ENCODE measurements at places on chromosomes 2 and 18.

GRCh38 chr2:128594651-128594910, 275.9 kb upstream of the HS6ST1 start:
- DNase-seq, result no peak

GRCh38 chr2:137960223-137960622, 4.0 kb upstream of the HNMT start:
- DNase-seq, result no peak

DNA sequence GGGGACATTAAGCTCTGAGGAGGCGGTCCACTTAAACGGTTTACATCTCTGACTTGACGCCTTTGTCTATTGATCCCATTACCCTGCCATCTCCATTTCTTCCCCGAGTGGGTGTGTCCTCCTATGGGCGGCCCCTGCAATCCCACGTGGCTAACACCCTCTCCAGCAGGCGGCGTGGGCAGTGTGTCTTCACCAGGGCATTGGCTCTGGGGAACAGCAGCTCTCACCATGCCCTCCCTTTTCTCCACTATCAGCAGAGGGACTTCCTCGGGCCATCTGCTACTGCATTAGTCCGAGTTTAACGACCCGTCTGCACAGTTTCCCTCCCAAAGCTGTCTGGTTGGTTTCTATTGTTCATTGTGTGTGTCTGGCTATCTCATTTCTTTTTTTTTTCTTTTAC, 511.9 kb upstream of the NRP2 start:
- no peak for DNase-seq

DNA sequence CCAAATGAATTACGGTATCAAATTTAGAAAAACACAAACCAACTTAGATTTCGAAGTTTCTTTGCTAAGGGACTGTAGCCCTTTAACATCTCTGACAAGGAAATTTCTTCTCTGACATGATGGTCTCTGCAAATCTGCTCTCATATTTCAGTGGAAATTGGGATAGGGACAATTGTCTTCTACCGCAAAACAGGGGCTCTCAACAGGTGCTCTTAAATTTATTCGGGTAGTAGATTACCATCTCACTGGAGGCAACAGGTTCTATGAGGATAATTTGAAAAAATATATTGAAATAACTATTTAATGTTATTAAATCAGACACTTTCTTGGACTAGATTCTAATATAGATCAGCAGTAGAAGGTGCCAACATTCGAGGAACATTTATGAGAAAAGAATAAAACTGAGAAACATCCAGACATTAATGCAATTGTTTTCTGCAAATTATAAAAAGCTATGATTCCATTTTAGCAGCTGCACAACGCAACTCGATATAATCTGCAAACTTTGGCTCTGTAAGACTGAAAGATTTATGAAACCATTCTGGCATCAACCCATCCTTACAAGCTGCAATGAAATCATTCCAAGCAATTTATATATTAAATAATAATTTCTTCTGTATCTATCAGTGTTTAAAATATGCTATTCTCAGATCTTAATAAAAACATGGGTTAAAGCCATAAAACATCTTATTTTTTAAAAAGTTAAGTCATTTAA, 10.0 kb upstream of the BCL2 start:
- DNase-seq, result no peak

- no peak for DNase-seq
Observed at GRCh38 chr18:61582202-61582710, 249.0 kb downstream of the CDH20 start.

GRCh38 chr2:59680863-59681262, 872.6 kb downstream of the BCL11A start:
- DNase-seq, result no peak

DNA sequence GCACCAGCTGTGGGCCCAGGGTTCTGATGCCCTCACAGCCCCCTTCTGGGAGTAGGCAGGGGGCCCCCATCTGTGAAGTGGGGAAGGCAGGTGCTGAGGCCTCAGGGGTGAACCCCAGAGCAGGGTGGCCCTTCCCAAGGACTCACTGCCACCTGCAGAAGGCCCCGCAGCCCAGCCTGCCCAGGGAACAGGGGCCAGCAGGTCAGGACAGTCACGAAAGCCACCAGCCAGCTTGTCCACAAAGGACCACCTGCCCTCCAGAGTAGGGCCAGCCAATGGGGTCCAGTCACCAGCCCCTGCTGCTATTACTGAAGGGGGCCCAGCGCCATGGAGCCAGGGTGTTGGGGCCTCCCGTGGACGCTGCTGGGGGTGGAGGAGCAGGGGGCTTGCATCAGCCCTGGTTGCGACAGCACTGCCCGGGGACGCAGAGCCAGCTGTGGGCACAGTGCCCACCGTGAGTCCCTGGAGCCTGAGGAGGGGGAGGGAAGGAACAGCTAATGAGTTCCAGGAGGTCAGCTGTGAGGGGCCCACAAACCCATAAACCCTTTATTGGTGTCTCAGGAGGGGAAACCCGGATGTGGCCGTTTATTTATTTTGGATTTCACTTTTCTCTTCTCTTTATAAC, 11.5 kb upstream of the SNED1 start:
- DNase-seq, result no peak

- DNase-seq, result no peak
Observed at GRCh38 chr2:235827585-235827992, 333.7 kb downstream of the AGAP1 start.

DNA sequence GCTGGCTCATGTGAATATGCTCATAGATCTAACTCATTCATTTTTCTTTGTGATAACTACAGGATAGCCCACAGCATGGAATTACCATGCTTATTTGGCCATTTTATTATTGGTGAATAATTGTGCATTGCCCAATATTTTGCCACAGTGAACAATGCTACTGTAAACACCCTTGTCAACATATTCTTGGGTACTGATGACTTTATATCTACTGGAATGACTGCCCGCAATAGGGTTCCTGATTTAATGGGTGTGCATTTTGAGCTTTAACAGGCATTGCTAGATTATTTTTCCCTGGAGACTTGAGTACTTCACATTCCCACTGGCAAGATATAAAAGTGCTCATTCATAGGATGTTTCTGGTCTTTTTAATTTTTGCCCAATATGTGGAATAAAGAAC, 42.7 kb upstream of the EVA1A start:
- no peak for DNase-seq

GRCh38 chr18:46596119-46596518, 60.9 kb downstream of the LOXHD1 start:
- no peak for DNase-seq

- no peak for DNase-seq
Observed at GRCh38 chr2:196217116-196217515, 45.7 kb upstream of the STK17B start.

DNA sequence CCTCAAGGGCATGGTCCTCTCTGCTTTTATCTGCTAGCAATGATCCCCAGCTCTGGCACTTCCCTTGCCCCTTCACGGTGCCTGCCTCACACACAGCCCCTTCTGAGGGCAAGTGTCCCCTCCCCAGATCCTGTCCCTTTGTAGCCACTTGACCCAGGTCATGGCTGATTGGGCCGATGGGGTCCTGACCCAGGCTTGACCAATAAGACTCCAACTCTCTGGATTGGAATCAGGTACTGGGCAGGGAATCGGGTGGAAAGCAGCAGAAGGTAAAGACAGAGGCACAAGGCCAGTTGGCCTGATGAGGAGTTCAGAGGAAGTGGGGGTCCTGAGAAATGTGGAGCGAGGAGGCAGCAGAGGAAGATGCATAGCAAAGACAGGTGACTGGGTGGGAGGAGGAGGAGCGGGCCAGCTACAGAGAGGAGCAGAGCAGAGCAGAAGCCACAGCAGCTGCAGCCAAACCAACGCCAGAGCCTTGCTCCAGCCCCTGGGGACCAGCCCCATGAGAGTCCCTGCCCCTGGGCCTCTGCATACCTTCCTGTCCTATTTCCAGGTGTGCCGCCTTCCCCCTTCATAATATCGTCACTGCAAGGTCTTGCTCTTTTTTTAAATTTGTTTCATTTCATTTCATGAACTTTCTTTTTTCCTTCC, 39.1 kb downstream of the CAPN13 start:
- no peak for DNase-seq

DNA sequence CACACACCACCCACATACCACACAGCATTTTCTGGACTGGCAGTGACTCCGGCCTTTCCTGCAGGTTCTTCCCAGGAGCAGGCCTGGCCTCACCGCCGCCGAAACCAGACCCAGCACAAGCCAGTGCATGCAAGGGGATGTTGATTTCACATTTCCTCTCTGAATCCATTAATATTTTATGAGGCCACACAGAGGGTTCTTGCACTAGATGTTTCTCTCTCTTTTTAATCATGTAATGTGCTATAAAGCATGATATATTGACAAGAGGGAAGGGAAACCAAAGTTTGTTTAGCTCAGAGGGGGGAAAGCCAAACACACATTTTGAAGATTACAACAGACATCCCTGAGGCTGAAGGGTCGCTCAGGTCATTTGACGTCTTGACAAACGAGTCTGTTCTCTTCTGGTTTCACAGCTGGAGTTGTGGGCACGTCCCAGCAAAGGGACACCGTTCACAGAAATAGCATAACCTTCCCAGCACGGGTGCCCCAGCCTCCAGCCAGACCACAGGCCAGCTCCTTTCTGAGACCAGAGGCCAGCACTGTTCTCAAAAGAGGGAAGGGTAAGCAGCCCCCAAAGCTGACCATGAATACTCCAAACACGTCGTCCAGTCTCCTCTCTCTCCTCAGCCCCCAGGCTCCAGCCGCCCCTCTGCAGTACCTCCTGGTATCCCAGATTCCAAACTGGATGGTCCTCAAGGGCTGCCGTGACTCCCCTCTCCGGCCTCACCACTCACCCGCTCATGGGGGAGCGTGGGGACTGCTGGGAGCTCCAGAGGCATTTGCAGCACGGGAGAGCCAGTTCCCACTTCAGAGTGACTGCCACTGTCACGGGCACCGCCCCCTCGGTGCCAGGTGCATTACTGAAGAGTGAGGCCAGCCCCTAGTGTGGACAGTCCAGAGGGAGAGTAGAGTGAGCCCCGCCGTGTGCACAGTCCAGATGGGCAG, 340.3 kb upstream of the SALL3 start:
- no peak for DNase-seq

- DNase-seq, result no peak
Observed at GRCh38 chr2:236568068-236568921, 1.3 kb upstream of the ACKR3 start.

GRCh38 chr2:54370405-54371104, 85.6 kb upstream of the SPTBN1 start:
- DNase-seq, result no peak

DNA sequence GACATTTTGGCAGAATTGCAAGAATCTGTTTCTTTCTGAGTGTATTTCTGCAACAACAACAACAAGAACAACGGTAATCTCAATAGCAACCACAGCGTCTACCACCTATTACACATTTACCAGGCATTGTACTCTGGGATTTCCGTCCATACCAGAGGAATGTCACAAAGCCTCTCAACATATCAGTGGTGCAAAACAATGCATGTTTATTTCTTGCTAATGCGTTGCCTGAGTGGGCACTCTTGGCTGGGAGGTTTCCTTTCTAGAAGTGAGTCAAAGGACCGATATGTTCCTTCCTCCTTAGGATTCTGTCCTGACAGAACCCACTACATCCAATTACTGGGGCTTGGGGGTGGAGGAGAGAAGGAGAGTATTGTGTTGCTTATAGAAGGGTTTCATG, 585.6 kb downstream of the TSN start:
- no peak for DNase-seq

DNA sequence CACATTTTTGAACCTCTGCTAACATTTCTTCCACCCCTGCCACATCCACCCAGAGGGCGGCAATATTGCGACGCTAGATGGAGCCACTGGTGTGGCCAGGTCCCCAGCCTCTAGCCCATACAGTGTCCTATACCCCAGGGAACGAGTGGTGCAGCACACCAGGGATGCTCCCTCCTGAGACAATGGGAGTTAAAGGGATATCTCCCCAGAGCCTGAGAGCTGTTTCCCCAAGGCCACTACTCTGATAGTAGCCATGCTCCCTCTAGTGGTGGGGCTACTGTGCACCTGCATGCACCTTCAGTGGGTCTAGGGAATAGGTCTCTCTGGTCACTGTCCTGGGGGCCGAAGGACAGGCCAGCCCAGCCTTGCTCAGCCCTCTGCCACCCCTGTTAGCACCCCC, 336.4 kb upstream of the FSHR start:
- DNase-seq, result peak; percentile 89

GRCh38 chr2:221792971-221793521, 220.9 kb upstream of the EPHA4 start:
- peak; percentile 78 for DNase-seq

DNA sequence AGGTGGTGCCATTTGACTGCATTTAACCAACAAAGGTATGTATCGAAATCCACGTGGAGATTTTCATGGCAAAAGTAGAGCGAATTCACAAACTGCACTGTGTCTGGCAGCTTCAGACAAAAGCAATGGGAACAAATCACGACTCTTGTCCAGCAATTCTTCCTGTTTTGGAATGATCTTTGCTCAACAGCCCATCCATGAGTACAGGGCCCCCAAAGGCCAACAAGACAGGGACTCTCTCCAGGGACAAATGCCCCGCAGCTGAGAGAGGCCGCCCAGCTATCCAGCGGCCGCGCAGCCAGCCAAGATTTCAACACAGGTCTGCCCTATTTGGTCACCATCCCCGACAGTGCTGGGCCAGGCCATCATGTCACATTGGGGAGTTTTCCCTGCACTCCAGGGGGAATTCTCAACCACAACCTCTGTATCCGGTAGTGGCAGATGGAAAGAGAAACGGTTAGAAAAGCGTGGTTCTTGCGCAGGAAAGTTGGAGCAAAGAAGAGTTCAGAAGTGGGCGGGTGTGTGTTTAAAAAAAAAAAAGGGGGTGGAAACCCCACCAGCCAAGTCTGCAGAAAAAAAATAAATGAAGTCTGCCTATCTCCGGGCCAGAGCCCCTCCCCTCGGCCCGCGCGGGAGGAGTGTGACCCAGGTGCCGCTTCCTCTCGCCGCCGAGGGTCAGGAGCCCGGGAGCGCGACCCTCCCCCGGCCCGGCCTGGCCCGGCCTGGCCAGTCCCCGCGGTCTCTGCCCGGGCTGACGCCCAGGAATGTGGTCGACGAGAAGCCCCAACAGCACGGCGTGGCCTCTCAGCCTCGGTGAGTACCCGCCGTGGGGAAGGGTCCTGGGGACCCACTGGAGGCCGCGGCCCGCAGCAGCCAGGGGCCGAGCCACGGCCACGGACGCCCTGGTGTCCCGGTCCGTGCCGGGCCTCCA, at the start of gene GYPC:
TSS of gene GYPC (plus strand) at position 659 of the 931 bp plus-strand sequence. CDS start at position 765, 106 bp downstream.
- DNase-seq, result no peak

GRCh38 chr2:217873371-217873770, 129.4 kb downstream of the TNS1 start:
- no peak for DNase-seq

DNA sequence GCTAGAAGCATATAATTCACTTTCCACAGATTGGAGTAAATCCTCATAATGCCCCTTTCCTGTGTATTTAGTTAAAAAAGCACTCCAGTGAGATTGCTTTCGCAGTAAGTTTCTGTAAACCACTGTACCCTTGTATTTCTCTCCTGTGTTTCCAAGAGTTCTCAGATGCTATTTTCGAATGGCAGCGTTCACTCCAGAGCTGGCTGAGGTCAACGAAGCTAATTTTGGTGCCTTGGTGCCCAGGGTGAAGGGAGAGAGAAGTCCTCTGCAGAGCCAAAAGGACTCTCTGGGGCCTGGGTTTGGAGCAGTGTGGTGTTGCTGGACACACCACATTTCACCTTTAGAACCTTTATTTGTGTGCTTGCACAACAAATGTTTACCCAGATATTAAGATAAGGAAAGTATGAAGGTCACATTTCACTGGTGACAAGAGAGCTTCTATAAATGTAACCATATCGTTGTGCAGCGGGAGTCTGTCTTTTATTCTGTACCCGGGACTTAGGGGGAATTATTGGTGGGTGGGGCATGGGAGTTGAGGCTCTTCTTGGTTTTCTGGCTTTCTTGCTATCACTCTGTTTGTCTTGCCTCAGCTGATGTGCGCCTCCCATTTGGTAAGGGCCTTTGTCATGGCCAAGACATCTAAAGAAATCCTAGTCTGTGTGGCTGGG, 9.9 kb downstream of the EPAS1 start:
- no peak for DNase-seq

Data from iPS DF 19.7 (cell line).